Thymus (tissue), 14 donors: ENCODE measurements at places on chromosomes 1 and 21. TPM values are rescaled to one million over a fixed set of nuclear protein-coding genes. Genes with fewer than 3 reads are reported as not detected.

- no peak overlapping the region for H3K27ac ChIP-seq
- H3K4me3 ChIP-seq = no peak overlapping the region
- no peak for DNase-seq
- H3K36me3 ChIP-seq = no peaks in the 10 kb centered on the region
Observed at GRCh38 chr1:225655509-225656258, 2.8 kb upstream of the ENAH start.

DNA sequence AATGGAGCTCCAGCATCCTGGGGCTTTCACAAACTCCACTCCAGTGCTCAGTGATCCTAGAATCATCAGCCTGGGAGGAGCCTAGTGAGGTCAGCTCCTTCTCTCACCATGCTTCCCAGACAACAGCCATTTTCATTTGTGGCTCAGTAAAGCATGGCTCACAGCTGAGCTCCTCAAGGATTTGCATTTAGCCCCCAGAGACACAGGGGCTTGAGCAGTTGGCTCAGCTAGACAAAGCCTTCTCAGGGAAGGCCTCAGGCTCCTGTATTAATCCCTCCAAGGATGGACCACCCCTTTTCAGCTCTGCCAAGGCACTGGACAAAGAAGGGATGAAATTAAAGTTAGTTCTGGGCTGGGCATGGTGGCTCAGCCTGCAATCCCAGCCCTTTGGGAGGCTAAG, 39.5 kb downstream of the ERI3 start:
- H3K27ac ChIP-seq = no peak overlapping the region
- H3K27me3 ChIP-seq = no peaks in the 10 kb centered on the region
- no peak overlapping the region for H3K4me3 ChIP-seq

- no peak overlapping the region for H3K4me3 ChIP-seq
- no peak overlapping the region for H3K27ac ChIP-seq
- no peaks in the 10 kb centered on the region for H3K36me3 ChIP-seq
- DNase-seq = no peak
- H3K27me3 ChIP-seq = no peaks in the 10 kb centered on the region
Observed at GRCh38 chr1:147351140-147351835, 108.8 kb downstream of the CHD1L start.

- H3K36me3 ChIP-seq = no peaks in the 10 kb centered on the region
- DNase-seq = no peak
- no peaks in the 10 kb centered on the region for H3K27me3 ChIP-seq
- no peak overlapping the region for H3K4me3 ChIP-seq
- H3K4me1 ChIP-seq = no peaks in the 10 kb centered on the region
Observed at GRCh38 chr1:78586572-78586971, 33.7 kb upstream of the IFI44L start.

DNA sequence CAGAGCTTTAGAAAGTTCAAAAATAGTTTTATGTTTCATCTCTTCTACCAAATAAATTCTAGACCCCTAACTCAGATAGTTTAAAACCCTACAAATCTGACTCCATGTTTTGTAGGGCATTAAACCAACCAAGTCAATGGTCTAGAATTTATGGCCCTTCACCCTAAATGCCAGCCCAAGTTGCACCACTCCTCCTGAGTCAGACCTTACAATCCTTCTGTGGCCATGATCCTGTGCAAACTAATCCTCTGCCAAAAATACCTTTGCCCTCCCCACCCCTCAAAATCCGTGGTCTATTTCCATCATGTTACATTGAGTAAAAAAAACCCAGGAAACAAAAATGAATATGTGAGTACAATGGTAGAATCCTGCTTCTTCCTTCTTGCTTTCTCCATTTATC, 179.3 kb downstream of the NR5A2 start:
- H3K4me1 ChIP-seq = no peaks in the 10 kb centered on the region
- DNase-seq = no peak
- no peak overlapping the region for H3K27ac ChIP-seq
- no peaks in the 10 kb centered on the region for H3K27me3 ChIP-seq
- no peaks in the 10 kb centered on the region for H3K36me3 ChIP-seq

DNA sequence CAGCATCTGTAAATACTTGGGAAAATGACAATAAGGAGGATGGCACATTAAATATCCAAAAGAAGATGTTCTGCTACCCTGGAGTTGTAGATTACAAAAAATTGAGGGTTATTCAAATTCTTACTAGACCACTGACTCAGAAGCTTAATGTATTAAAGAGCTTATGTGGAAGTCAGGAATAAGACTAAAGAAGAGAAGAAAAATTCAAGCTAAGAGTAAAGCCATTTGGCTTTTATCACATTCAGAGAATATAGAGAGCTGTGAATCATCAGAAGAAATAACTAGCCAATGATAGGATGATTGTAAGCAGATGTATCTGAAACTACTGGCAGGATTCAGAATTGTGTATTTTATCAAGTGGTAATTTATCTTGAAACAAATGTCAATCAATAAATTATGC, 237.0 kb downstream of the TBX15 start:
- H3K27me3 ChIP-seq = no peaks in the 10 kb centered on the region
- H3K4me1 ChIP-seq = no peaks in the 10 kb centered on the region
- H3K36me3 ChIP-seq = no peaks in the 10 kb centered on the region
- no peak overlapping the region for H3K4me3 ChIP-seq
- no peak overlapping the region for H3K27ac ChIP-seq
- DNase-seq = no peak

The RBP7 gene
- 4.2 TPM for total RNA-seq

The CLIC6 gene
- 3.3 TPM for total RNA-seq

The ANGPTL3 gene
- not detected for total RNA-seq

The TNNT2 gene
- 3.1 TPM for total RNA-seq
